Stimulated activated CD8-positive, alpha-beta memory T cell treated with anti-CD3 and anti-CD28 coated beads, Interleukin-7, amount 100 ng/mL, for 4 hours (primary cell): ENCODE measurements at places on chromosomes 16 and 17.

DNA sequence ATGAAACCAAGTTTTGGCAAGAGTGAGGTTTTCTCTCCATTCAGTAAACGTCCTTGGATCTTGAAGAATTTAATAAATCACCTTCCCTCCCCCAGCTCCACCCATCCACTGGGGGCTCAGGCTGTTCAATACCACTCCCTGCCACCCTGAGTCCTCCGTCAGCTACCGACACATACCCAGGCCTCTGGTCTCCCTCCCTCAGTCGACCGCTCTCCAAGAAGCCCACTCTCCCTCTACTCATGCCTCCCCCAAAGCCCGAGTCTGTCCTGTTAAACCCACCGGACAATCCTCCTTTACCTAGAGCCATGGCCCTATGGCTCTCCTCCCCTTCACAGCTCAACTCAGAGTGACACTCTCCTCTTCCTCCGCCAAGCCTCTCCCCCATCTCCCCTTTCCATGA is 19.7 kb upstream of the SLC4A1 start:
- DNase-seq: no peak

- DNase-seq: no peak
Measured at GRCh38 chr17:17019430-17019762, 22.9 kb upstream of the MPRIP start.

GRCh38 chr16:11792410-11793241 is 4.4 kb downstream of the ZC3H7A start:
- no peak for DNase-seq

DNA sequence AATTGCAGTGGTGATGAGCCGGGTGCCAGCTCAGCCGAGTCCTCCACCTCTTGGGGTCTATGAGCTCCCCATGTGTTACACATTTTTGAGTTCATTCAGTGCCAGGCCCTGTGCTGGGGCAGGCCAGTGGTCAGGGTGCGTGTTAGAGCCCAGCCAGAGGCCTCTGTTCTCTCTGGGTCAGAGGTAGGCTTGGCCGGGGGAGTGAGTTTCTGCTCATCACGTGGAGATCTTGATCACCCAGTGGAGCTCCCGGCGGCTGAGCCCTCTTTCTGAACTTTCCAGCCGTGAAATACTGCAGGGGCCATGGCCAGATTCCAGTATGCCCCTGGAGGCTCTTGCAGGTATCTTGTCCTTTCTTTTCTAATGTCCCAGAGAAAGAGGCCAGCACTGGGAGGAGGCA is 93.0 kb downstream of the RAP1GAP2 start:
- DNase-seq: no peak
